ENCODE measurements at places on chromosomes 5 and 9.

- DNase-seq, result no peak
Observed at GRCh38 chr9:73719660-73720059, 568.0 kb downstream of the ANXA1 start.

DNA sequence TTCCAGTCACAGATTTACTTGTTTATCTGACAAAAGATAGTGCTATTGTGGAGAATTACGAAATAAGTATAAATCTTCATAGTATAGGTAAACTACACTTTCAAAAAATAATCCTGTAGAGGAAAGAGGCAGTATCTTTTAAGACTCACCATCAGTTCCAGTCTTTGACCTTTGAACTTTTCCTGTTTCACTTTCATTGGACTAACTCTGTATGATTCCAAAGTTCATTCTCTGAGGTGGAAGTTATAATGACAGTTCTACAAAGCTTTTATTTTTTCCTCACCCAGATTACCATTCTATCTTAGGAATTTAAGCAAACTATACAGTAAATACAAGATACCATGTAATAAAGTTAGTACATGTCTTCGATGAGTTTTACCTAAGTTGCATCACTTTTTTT is 901.3 kb upstream of the SEMA6A start:
- no peak for DNase-seq

GRCh38 chr5:149747141-149747832 is 17.2 kb downstream of the PPARGC1B start:
- DNase-seq, result no peak

DNA sequence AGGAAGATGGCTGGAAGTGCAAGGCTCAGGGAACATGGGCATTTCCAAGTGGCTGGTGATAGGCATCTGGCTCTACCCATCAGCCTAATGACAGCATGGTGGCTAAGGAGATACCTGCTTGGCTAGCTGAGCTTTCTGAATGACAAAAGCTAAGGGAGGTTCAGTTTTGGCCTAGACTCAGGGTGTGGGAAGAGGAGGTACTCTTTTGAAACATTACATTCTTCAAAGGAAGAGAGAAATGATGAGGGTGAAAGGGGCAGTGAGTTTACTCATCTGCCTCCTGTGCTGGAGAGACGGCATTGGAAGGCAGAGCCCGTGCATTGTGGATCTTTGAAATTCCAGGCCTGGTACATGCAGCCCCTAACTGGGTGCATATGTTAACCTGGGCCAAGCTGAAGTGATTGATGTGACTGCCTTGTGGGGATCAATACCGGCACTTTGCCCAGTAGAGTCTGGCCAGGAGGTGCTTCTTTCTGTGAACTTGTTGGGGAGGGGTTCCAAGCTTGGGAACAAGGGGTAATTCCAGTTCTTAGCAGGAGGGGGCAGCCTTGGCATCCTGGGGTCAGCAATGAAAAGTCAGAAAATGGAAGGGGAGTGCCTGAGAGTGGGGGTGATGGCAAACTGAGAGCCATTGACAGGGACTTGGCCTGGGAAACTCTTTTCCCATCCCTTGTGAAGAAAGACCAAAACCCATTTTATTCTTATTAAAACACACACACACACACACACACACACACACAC is 108.6 kb downstream of the ACER2 start:
- peak; percentile 29 for DNase-seq

DNA sequence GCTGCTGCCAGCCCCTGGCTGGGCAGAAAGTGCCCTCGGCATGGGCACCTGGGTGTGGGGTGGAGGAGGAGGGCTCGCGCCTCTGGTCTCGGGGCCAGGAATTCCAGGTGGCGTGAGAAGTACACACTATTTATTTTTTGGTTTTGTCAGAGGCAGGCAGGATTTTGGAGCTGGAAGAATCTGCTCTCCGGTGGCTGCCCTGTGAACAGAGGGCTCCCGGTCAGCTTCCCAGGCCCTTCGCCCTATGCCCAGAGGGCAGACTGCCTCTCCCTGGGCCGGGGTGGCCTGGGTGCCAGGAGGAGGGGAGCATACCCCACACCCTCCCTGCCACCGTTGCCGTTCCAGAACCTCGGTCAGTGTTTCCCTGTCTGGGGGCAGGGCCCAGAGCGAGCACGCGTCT is 8.3 kb downstream of the DOLPP1 start:
- DNase-seq, result no peak

- no peak for DNase-seq
Observed at GRCh38 chr5:93998951-93999455, 257.6 kb upstream of the POU5F2 start.

DNA sequence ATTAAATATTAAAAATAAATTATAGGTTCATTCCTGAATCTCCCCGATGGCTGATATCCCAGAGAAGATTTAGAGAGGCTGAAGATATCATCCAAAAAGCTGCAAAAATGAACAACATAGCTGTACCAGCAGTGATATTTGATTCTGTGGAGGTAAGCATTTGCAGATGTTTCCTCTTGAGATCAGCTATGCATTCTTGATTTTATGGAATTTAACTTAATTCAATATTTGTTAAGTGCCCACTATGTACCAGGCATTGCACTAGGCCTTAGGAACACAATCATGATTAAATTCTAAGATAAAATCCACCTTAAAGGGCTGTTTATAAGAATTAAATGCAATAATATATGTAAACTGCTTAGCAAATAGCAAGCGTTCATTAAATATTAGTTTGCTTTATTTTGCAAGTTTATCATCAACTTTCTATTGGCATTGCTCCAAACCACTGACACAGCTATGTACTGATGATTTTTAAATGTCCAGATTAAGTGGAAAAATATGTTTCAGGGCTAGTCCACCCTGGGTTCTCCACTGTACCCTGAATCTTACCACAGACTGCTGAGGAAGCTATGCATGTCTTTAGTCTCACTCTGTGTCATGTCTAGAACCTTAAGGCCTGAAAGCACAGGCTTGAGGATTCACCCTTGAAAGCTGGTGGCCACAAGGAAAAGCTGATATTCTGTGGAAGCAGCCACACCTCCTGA is 33.2 kb downstream of the SLC22A4 start:
- no peak for DNase-seq

DNA sequence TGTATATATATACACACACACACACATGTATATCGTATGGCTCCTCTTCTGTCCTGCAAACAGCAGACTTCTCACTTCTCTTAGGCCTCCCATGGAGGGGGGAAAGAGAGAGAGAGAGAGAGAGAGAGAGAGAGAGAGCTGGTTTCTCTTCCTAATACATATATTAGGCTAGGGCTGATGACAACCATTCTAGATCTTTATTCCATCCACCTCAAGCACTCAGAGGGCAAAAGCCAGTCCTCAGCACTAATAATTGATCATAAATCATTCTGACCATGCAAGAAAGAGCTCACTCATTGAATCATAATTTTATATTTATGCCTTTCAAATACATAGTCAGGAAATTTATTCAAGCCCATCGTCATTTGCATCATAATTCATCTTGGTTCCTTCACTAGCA is 47.0 kb downstream of the CFAP90 start:
- DNase-seq, result no peak

GRCh38 chr5:58804291-58804690 is 221.4 kb downstream of the RAB3C start:
- no peak for DNase-seq

- no peak for DNase-seq
Observed at GRCh38 chr5:83281176-83281575, 190.4 kb upstream of the VCAN start.

DNA sequence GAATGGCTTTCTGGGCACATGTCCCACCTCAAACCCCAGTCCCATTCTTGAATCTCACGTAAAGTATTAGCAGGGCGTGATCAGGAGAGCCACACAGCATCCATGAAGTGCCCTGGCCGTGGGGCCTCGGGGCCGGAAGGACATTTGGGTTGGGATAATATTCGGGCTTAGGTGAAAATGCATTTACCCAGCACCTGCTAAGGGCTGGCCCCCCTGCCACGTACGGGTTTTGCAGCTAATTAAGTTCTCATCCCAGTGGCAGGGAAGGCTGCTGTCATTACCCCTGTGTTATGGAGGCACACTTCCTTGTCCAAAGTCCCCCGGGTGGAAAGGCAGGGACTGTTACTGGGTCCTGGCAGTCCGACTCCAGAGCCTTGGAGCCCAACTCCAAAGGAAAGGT is 29.0 kb downstream of the ROPN1L start:
- DNase-seq, result no peak

DNA sequence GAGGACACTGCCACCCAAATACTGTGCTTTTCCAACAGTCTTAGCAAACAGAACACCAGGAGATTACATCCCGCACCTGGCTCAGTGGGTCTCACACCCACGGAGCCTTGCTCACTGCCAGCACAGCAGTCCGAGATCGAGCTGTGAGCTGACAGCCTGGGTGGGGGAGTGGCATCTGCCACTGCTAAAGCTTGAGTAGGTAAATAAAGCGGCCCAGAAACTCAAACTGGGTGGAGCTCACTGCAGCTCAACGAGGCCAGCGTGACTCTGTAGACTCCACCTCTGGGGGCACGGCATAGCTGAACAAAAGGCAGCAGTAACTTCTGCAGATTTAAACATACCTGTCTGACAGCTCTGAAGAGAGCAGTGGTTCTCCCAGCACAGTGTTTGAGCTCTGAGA is 28.8 kb downstream of the EPB41L4A start:
- no peak for DNase-seq

- DNase-seq, result no peak
Observed at GRCh38 chr9:16898464-16898863, 28.0 kb upstream of the BNC2 start.

- DNase-seq, result no peak
Observed at GRCh38 chr5:131328536-131329285, 64.9 kb downstream of the CDC42SE2 start.

GRCh38 chr5:1066676-1067075 is 45.2 kb downstream of the SLC12A7 start:
- DNase-seq, result no peak

DNA sequence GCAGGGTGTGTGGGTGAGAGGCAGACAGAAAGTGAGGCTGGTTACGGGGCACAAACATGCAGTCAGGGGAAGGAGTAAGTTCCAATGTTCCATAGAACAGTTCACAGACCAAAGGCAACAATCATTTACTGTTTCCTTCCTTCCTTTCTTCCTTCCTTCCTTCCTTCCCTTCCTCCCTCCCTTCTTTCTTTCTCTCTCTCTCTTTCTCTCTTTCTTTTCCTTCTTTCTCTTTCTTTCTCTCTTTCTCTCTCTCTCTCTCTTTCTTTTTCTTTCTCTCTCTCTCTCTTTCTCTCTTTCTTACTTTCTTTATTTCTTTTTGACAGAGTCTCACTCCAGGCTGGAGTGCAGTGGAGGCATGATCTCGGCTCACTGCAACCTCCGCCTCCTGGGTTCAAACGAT is 125.8 kb upstream of the LPCAT1 start:
- DNase-seq, result no peak

DNA sequence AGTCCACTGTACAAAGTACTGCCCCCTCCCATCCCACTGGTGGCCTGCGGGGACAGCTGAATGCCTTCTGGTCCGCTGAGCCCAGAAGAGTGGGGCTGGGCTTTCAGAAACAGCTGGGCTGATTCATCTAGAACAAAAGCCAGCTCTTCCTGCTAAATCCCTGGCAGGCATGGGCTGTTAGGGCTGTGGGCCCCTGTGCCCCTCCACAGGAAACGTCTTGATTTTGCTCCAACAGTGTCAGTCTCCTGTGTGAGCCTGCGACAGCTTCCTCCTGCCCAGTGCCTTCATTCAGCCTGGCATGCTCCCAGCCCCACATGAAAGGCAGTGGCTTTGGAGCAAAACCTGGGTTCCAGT is 6.9 kb upstream of the GSN start:
- no peak for DNase-seq

- no peak for DNase-seq
Observed at GRCh38 chr9:126674365-126675146, 60.8 kb downstream of the LMX1B start.

DNA sequence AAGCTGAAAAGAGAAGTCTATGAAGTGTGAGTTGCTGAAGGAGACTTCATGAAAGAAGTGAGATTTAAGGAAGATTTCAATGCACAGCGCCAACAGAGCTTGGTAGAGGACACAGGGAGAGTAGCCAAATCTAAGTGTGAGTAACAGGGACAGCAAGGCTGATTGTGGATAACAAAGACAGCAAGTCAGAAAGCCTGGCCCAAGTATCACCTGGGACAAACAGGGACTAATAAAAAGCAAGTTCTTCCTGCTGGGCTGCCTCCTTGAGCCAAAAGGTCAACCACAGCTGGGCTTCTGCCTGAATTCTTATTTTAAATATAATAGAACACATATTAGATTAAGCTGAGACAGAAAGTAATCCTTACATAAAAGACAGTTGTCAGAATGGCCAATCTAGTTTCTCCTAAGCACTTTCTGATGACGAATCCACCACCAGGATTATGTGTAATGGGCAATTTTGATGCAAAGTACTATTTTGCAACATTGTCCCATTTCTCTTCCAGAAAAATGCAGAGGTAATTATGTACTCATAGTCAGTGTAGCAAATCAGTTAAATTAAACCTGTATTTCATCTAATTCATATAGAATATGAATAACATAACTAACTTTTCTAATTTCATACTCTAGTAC is 73.8 kb downstream of the MAPKAP1 start:
- no peak for DNase-seq

DNA sequence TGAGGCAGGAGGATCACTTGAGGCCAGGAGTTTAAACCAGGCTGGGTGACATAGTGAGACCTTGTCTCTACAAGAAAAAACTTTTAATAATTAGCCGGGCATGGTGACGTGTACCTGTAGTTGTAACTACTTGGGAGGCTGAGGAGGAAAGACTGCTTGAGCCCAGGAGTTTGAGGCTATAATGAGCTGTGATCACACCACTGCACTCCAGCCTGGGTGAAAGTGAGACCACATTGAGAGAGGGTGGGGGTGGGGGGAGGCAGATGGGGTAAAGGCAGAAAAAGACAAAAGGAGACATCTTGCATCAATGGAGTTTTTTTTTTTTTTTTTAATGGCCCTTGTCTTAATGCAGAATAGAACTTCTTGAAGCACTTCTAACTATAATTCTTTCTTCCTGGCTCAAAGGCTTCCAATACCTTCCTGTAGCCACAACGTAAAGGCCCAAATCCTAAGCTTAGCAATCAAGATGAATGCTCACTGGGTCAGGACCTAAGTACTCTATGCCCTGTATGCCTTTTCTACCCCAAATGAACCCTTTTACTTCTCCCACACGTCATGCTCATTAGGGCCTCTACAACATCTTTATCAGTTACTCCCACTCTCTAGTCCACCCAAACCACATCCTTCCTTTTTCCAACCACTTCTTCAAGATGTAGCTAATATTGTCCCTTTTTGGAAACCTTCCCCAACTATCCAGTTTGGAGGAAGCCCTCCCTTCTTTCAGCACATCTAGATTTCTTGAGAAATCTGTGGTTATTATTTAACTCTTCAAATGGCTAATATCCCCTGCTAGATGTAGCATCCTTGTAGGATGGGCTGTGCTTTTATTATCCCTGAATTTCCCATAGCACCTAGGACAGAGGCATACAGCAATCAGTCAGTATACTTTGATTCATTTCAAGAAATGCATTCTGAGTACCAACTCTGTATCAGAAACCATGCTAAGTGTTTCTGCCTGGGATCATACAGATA is 40.8 kb downstream of the CSF2 start:
- no peak for DNase-seq

- peak; percentile 81 for DNase-seq
Observed at GRCh38 chr5:140175367-140176030, 511 bp downstream of the CYSTM1 start.

GRCh38 chr9:26334706-26335105 is 557.9 kb downstream of the CAAP1 start:
- no peak for DNase-seq
